Left ventricle myocardium superior (tissue), 1 donor: ENCODE measurements at places on chromosomes 5 and 9. TPM values are rescaled to one million over a fixed set of nuclear protein-coding genes. Genes with fewer than 3 reads are reported as not detected.

Gene DBH
- not detected for total RNA-seq

DNA sequence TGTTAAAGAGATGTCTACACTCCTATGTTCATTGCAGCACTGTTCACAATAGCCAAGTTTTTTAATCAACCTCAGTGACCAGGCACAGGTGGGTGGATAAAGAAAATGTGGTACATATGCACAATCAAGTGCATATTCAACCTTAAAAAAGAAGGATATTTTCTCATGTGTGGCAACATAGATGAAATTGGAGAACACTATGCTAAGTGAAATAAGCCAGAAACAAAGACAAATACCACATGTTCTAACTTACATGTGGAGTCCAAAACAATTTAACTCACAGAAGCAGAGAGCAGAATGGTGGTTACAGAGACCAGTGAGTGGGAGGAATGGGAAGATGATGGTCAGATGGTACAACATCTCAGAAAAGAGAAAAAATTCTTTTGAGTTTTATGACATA lies 31.8 kb downstream of the ANXA1 start:
- DNase-seq: no peak

GRCh38 chr5:74052441-74053221 lies 426.6 kb downstream of the ARHGEF28 start:
- DNase-seq: no peak

- no peak for DNase-seq
These were observed 1226.8 kb upstream of the NUDT12 start for GRCh38 chr5:104789366-104789765.

Gene SCGB3A2
- total RNA-seq: not detected

Gene BOD1
- 49.8 TPM for total RNA-seq

DNA sequence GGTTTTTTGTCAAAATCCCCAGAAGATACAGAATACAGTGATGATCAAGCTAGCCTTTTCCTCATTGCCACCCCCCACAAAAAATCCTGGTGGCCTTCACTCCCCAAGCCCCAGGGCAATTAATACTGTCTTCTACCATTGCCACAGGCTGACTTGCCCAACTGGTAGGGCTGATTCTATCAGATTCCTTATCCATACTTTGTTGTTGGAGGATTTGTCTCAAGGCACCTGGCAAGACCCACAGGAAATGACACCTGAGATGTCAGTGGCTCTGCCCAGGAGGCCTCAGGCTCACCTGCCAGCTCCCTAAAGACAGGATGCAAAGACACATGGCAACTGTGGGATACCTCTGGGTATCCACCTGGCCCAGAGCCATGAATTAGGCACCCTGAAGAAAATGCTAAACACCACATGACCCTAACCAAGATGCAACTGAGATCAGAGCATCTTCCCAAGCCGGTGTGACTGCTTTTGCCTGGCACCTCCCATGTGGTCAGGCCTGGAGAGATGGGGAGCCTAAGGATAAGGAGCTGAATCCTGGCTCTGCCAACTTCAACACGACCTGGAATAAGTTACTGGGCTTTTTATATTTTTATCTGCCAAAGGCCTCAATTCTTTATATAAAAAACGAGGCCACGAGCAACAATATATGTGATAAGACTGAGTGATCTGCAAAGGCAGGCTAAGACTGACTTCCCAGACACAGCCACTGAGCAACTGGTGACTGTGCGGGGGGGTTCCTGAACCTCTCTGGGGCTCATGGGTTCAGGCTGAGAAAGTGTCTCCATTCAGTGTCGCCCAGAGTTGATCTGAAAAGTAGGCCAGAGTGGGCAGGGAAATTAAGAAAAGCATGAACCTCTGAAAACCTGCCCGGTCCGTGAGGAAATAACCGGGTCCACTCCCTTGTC lies 944 bp downstream of the ATOX1 start:
- DNase-seq: no peak
